ENCODE measurements at places on chromosomes 2 and 18. TPM values are rescaled to one million over a fixed set of nuclear protein-coding genes. Genes with fewer than 3 reads are reported as not detected.

BBS5 gene
- 5.9 TPM for total RNA-seq

MYO7B gene
- total RNA-seq = 0.23 TPM

PDE11A gene
- total RNA-seq = 0.61 TPM

PSTPIP2 gene
- 0.23 TPM for total RNA-seq

BCL2 gene
- total RNA-seq = 0.73 TPM

Measured in A549 treated with RU486 at 1 μM for 4 hours (cell line).